ENCODE measurements at places on chromosomes 12 and 14.

DNA sequence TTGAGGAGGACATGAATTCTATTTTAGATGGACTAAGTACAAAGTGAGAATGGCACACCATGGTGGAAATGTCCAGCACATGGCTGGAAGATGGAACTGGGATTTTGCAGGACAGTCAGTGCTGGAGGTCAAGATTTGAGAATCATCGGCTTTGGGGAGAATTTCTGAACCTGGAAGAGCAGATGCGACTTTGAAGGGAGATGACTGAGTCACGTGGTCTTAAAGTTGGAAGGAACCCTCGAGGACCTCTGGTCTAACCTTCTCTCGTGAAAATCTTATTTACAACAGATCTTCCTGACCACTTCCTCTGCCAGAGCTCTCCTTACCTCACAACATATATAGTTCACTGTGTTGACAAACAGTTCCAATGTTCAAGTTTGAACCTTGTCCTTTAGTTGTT is 415.4 kb downstream of the ATP23 start:
- no peaks in the 10 kb centered on the region for H3K4me1 ChIP-seq
- H3K27me3 ChIP-seq = no peaks in the 10 kb centered on the region
- no peak overlapping the region for H3K4me3 ChIP-seq
- no peak for DNase-seq
- no peaks in the 10 kb centered on the region for H3K36me3 ChIP-seq

DNA sequence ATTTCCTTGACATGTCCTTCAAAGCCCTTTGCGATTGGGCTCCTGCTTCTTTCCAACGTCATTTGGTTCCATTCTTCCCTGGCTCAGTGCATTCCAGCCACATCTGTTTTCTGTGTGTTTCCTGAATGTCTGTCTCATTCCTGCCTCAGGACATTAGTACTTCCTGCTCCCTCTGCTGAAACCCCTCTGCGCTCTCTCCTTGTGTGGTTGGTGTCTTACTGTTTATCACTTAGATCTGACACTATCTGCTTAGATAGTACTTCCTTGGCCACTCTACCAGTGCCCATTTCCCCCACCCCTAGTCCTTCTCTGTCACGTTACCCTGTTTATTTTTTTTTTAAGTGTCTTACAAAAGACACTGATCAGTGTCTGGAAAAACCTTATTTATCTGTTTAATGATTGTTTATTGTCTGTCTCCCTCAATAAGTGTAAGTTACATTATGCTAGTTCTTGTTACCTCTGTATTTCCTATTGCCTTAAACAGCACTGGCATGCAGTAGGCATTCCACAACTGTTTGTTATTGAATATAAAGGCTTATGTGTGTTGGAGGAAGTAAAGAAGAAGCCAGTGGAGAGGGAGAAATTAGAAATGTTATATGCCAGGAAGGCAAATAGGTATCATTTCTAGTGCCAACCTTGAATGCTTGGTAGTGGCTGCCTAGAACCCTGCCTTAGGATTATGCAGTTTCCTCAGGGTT is 21.5 kb downstream of the DYRK2 start:
- H3K27me3 ChIP-seq = no peaks in the 10 kb centered on the region
- peak overlapping the region; percentile 28 for H3K27ac ChIP-seq
- no peak for DNase-seq
- H3K36me3 ChIP-seq = no peaks in the 10 kb centered on the region

DNA sequence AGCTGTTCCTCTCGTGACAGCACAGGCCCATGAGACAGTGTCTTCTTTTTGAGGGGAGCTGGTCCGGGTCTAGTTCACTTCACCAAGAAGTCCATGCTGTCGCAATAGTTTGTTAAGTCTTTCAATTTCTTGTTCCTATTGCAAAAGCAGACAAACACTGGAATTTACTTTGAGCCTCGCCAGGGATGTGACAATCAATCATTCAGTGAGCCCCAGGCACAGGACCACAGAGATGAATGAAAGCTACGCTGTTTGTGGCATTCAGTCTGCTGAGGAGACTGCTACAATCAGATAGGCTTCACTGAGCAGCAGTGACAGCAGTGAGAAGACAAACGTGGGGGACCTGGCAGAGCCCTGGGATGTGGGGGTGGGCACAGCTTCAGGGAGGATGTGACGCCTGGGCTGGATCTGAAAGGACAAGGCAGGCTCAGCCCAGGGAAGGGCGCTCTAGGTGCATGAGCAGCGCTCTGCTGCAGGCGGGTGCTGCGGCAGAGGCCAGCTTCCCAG is 35.5 kb downstream of the TCTN1 start:
- DNase-seq = no peak
- no peak overlapping the region for H3K27ac ChIP-seq
- H3K36me3 ChIP-seq = peaks cover 8% of the 10 kb centered on the region
- no peaks in the 10 kb centered on the region for H3K27me3 ChIP-seq

DNA sequence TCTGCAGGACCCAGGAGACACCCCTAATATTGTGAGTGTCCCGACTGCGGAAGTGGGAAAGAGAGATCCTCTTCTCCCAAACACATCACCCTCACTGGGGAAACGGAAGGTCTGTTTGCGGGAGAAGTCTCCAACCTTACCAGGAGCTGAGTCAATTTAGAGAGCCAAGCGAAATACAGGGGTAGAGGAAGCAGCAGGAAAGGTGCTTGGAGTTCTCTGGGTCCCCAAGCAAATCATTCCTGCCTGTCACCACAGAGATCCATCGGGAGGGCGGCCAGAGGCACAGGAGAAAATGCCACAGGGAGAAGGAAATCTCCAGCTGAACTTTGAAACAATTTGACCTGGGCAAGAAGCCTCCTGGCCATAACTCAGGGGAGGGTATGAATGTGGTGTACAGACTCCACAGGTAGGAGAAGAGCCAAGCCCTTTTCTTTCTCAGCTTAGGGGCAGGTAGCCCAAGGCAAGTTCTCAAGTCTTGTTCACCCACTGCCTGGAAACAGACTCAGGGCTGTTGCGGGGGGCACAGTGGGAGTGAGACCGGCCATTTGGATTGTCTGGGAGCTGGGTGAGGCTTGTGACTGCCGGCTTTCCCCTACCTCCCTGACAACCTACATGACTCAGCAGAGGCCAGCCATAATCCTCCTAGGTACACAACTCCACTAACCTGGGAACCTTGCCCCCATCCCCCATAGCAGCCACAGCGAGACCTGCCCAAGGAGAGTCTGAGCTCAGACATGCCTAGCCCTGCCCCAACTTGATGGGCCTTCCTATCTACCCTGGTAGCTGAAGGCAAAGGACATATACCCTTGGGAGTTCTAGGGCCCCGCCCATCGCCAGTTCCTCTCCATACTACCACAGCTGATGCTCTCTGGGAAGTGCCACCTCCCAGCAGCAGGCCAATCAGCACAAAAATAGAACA is 211.9 kb upstream of the ARHGAP5 start:
- no peak for DNase-seq
- no peak overlapping the region for H3K27ac ChIP-seq
- no peak overlapping the region for H3K4me3 ChIP-seq
- no peaks in the 10 kb centered on the region for H3K4me1 ChIP-seq
- H3K27me3 ChIP-seq = no peaks in the 10 kb centered on the region

GRCh38 chr12:75666126-75666938 is 154.9 kb upstream of the KRR1 start:
- H3K4me3 ChIP-seq = no peak overlapping the region
- DNase-seq = peak; percentile 41
- H3K27me3 ChIP-seq = no peaks in the 10 kb centered on the region
- H3K4me1 ChIP-seq = no peaks in the 10 kb centered on the region
- no peak overlapping the region for H3K27ac ChIP-seq
- no peaks in the 10 kb centered on the region for H3K36me3 ChIP-seq

DNA sequence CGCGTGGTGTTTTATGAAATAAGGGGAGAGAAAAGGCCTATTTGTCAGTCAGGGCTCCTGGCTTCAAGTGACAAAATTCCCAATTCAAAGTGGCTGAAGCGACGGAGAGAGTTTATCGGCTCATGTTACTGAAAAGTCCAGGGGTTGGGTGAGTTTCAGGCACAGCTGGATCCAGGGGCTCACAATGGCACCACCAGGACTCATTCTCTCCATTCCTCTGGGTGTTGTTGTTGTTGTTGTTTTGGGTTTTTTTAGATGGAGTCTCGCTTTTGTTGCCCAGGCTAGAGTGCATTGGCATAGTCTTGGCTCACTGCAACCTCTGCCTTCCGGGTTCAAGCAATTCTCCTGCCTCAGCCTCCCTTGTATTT is 119.4 kb downstream of the SCARB1 start:
- no peaks in the 10 kb centered on the region for H3K36me3 ChIP-seq
- no peaks in the 10 kb centered on the region for H3K4me1 ChIP-seq

DNA sequence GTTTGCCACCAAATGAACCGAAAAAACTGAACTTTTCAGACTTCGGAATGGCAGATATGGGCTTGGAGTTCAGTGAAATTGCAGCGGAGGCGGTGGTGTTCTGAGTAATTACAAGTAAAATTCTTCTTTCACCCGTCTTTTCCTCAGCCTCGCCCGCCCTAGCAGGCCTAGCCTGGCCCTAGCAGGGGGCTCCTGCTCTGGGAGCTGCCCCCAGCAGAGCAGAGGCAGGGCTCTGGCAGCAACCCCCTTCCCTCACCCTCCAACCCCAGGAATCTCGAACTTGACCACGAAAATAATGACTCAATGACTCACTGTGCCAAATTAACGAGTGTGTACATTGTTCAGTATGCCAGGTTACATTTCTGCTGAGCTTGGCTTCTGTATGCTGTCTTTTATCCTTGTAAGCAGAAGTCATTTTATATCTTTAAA is 1.1 kb downstream of the PAPLN start:
- peak; percentile 89 for DNase-seq
- H3K36me3 ChIP-seq = no peaks in the 10 kb centered on the region
- H3K4me1 ChIP-seq = peaks cover 9% of the 10 kb centered on the region
- H3K27me3 ChIP-seq = peaks cover 88% of the 10 kb centered on the region
- H3K27ac ChIP-seq = no peak overlapping the region
- H3K4me3 ChIP-seq = peak overlapping the region; percentile 27

DNA sequence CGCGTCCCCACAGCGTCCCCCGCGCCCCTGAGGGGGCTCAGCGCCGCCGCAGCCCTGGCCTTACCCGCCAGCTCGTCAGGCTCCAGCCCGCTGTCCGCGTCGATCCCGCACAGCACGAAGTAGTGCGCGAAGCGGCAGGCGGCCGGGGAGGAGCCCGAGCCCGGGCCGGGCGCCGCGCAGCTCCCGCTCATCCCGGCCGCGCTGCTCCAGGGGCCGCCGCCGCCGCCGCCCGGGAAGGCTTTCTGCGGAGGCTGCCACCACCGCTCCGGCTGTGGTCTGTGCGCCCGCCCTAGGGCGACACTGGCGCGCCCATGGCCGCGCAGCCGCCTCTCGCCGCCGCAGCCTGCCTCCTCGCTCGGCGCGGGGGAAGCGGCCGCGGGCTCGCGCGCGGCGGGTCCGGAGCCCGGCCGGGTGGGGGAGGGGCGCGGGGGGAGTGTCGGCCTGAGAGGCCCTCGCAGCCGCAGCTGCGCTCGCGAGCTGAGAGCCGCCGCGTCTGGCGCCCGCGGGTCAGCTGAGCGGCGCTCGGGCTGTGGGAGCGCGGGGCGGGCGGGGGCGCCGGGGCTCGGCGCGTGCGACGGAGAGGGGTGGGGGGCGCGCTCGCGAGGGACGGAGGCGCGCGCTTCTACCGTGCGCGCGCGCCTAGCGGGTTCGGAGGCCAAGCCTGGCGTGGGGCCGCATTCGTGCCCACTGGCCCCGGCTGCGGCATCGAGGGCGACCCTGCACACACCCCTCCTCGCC is at the start of gene DENND5B:
TSS of gene DENND5B (minus strand) at position 495 of the 738 bp plus-strand sequence. CDS start at position 191, 304 bp downstream.
- no peaks in the 10 kb centered on the region for H3K27me3 ChIP-seq
- peak; percentile 88 for DNase-seq
- no peaks in the 10 kb centered on the region for H3K36me3 ChIP-seq
- peak within 1 kb of the TSS; percentile 100 for H3K27ac ChIP-seq
- peaks cover 27% of the 10 kb centered on the region for H3K4me1 ChIP-seq

GRCh38 chr14:32657081-32657480 is 281.6 kb upstream of the NPAS3 start:
- no peaks in the 10 kb centered on the region for H3K27me3 ChIP-seq
- H3K4me3 ChIP-seq = no peak overlapping the region
- no peaks in the 10 kb centered on the region for H3K4me1 ChIP-seq

GRCh38 chr12:6383572-6384498 is at the start of gene LTBR:
LTBR (plus strand) TSS chr12:6384162; CDS start chr12:6384359, 197 bp downstream.
- DNase-seq = peak; percentile 44
- no peaks in the 10 kb centered on the region for H3K36me3 ChIP-seq
- peaks cover 4% of the 10 kb centered on the region for H3K27me3 ChIP-seq

DNA sequence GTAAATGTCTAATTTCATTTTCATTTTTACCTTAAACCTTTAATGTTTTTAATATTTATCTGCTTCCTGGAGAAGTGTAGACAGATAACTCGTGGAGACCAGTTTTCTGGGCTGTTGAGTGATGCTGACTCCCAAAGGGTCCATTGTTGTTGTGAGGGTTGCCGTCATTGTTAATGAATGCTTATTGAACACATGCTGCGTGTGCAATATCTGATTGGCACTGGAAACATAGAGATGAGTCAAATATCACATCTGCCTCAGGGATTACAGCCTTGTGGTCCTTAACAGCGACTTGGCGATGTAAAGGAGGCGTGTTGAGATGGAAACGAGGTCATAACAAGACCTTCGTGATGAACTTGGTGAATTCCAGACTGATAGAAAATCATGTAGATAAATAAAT is 85.9 kb downstream of the FBXW8 start:
- H3K27me3 ChIP-seq = no peaks in the 10 kb centered on the region
- DNase-seq = peak; percentile 72
- H3K4me3 ChIP-seq = no peak overlapping the region
- peaks cover 2% of the 10 kb centered on the region for H3K36me3 ChIP-seq
- no peak overlapping the region for H3K27ac ChIP-seq
- peaks cover 5% of the 10 kb centered on the region for H3K4me1 ChIP-seq

DNA sequence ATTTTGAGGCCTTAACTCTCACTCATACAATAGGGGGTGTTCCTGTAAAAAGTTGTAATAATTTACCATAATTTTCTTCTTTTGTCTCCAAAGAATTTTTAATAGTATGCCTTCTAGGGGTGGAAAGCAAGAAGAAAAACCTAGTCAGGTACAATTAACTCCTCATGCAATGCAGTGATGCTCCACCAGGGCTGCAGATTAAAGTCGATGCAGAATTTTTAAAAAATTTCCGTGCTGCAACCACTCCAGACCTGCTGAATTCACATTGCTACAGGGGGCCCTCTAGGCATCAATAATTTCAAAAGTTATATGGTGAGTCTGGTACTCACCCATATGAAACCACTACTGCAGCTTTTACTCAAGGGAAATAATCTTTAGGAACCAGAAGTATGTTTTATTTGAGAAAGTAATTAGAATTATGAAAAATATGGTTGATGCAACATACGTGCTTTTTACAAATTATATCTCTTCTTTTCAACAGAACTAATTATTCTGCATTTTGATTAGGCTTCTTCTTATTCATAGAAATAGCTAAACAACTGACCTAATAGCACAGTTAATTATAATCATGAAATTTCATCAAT is 353.2 kb downstream of the BCAT1 start:
- H3K27ac ChIP-seq = no peak overlapping the region
- no peak overlapping the region for H3K4me3 ChIP-seq
- peak; percentile 15 for DNase-seq

- H3K4me1 ChIP-seq = no peaks in the 10 kb centered on the region
- no peaks in the 10 kb centered on the region for H3K36me3 ChIP-seq
- no peak overlapping the region for H3K4me3 ChIP-seq
- no peak overlapping the region for H3K27ac ChIP-seq
- no peaks in the 10 kb centered on the region for H3K27me3 ChIP-seq
- DNase-seq = no peak
Observed at GRCh38 chr12:106157802-106158201, 19.0 kb upstream of the NUAK1 start.

- H3K4me1 ChIP-seq = peaks cover 30% of the 10 kb centered on the region
- DNase-seq = no peak
- no peaks in the 10 kb centered on the region for H3K27me3 ChIP-seq
- H3K27ac ChIP-seq = peak overlapping the region; percentile 17
- H3K36me3 ChIP-seq = no peaks in the 10 kb centered on the region
Observed at GRCh38 chr12:109744986-109745942, 31.6 kb downstream of the FAM222A start.

- peaks cover under 1% of the 10 kb centered on the region for H3K27me3 ChIP-seq
- DNase-seq = no peak
- no peak overlapping the region for H3K4me3 ChIP-seq
- no peak overlapping the region for H3K27ac ChIP-seq
- H3K36me3 ChIP-seq = no peaks in the 10 kb centered on the region
Observed at GRCh38 chr12:123877968-123878367, 94.7 kb downstream of the CCDC92 start.

All from cardiac muscle cell (in vitro differentiated cells and primary cell).